Activated B cell treated with CpG ODN at 0.5 μM for 24 hours (primary cell): ENCODE measurements at places on chromosomes 11 and 22.
A peak's percentile ranks its signal among the peaks of the same experiment; 100 is the strongest.

DNA sequence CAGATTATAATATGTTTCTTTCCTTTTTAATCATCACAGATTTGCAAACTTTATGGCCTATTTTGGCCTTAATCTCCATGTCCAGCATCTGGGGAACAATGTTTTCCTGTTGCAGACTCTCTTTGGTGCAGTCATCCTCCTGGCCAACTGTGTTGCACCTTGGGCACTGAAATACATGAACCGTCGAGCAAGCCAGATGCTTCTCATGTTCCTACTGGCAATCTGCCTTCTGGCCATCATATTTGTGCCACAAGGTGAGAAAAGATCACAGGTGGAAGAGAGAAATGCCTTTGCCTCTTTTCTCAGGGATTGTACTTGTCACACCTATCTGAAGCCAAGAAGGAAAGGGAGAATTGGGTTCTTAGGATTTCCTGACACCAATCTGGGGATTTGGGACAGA, 36.9 kb downstream of the SLC22A9 start:
- no peak for DNase-seq

GRCh38 chr11:34397120-34397519, 39.3 kb upstream of the ABTB2 start:
- DNase-seq = no peak

- no peak for DNase-seq
Observed at GRCh38 chr11:85481862-85482261, 145.3 kb downstream of the DLG2 start.

GRCh38 chr11:57430952-57431351, 4.0 kb upstream of the SLC43A3 start:
- DNase-seq = no peak

- no peak for DNase-seq
Observed at GRCh38 chr22:42164901-42165300, 34.3 kb upstream of the CYP2D6 start.

- DNase-seq = no peak
Observed at GRCh38 chr11:22730319-22730718, 63.9 kb downstream of the GAS2 start.

GRCh38 chr11:46529095-46529905, 64.5 kb downstream of the AMBRA1 start:
- peak; percentile 41 for DNase-seq

DNA sequence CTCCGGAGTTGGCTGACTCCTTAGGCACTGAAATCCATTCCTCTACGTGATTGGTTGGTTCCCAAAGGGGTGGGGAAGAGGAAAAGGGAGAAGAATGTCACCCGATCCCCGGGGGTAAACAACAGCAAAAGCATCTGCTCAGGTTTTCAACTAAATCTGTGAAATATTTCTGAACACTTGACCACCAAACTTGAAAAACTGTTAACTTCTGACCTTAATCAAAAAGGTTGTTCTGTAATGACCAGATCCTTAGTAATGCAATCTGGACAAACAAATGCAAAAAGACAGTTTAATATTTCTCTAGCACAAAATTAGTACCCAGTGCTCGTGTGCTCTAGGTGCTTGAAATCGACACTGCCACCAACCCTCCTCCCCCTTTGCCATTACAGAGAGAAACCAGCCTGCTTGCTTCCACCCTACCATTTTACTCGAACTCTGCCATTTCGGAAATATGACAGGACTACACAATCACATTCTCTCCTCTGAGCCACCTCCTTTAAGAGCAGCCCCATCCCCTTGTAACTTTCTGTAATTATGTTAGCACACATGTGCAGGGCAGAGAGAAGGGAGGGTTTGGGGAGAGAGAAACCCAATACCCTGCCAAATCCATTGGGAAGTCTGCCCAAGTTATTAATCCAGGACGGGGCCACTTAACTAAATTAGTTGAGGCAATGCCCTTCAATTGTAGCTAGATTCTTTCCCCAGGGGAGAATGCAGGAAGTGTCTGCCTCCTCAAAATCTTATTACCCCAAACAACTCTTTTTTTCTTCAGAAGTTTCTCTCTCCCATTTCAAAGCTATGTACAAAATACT, 113.8 kb downstream of the RBFOX2 start:
- no peak for DNase-seq

- no peak for DNase-seq
Observed at GRCh38 chr11:121117788-121118187, 16.7 kb downstream of the TECTA start.

- DNase-seq = no peak
Observed at GRCh38 chr11:11251394-11251970, 101.6 kb downstream of the CSNK2A3 start.

DNA sequence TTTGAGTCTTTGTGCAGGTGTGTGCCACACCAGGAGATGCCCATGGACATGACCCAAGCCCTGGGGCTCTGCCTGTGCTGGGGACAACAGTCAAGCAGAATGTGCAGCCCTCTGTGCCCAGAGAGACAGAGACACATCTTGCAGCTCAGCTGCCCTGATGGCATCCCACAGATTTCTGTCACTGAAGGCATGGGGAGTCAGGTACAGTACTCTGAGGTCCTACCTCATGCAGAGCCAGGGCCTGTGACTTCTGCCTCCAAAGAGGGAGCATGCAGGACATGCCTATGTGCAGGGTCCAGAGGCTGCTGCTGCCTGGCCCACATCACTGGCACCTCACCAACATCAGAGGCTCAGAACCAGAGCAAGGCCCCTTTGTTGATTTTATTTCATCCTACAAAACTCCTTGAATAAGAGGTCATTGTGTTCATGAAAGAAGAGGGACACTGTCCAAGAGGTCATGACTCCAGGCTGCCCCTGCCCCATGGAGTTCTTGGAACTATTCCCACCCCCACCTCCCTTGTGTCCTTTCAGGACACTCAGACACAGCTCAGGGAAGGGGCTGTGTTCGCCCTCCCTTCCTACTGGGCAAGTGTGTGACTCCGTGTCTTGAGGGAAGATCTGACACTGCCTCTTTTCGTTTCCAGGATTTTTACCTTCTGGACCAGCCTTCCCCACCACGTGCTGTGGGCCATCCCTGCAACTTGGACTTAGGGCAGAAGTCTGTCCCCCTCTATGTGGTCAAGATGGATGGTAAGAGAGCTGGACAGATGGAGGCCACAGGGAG, 62.3 kb downstream of the BTG4 start:
- no peak for DNase-seq

- DNase-seq = no peak
Observed at GRCh38 chr11:43010042-43010441, 301.8 kb upstream of the API5 start.
